NCI-H524 (cell line): ENCODE measurements at places on chromosomes 3 and 15.

- no peak for DNase-seq
Observed at GRCh38 chr15:49185473-49185872, 15.4 kb downstream of the GALK2 start.

DNA sequence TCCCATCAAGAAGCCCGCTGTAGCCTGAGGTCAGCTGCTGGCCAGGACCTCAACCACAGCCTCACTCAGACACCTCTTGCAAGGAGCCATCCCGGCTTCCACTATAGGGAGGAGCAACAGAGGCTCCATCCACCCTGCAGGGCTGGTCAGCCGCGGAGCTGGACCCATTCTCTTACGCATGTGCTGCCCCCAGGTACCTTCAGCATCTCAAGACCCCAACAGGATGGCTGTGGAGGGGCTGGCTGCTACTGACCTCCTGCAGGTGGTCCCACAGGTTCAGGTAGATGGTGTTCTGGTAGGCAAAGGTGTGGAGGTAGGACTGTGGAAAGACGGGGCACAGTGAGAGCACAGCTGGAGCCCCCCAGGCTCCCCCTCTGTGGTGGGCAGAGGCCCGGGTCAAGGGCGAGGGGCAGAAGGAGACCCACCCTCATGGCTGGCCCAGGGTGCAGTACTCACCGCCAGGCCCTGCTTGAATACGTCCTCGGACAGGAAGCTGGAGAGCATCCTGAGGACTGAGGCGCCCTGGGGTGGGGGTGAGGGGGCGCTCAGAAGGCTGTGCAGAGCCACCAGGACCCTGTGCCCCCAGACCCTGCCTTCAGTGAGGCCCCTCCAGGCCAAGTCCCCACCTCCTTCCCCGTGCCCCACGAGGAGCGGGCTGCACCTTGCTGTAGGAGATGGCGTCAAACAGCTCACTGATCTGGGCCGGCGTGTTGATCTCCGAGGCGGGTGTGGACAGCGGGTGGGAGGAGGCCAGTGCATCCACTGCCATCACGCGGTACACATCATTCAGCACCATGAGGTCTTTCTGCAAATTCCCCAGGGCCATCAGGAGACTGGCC, 11.4 kb downstream of the ANPEP start:
- no peak for DNase-seq

DNA sequence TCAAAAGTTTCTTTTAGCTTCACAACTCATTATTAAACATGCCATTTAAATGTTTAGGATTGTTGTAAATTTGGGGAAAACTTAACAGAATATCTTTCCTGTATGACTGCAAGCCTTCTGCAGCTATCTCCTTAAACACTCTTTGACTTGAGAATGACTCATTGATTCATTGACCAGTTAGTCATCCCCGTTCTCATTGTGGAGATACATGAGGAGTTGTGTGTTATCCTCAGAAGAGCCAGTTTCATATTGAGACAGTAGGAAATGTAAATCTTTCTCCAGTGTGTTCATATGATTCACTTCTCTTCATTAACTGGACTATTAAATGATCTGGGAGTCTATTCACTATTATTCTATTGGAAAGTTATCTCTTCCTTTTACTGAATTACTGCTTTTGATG, 83.0 kb downstream of the CRYGS start:
- DNase-seq: no peak

GRCh38 chr3:536417-536813, 339.9 kb downstream of the CHL1 start:
- DNase-seq: no peak

- no peak for DNase-seq
Observed at GRCh38 chr3:46462111-46462510, 2.6 kb downstream of the LTF start.

GRCh38 chr3:48478626-48479555, 25.1 kb downstream of the SHISA5 start:
- DNase-seq: no peak

- no peak for DNase-seq
Observed at GRCh38 chr15:100711516-100712021, 109.2 kb downstream of the ASB7 start.

- no peak for DNase-seq
Observed at GRCh38 chr3:64913515-64913914, 225.7 kb upstream of the ADAMTS9 start.

GRCh38 chr15:39127151-39127790, 453.6 kb upstream of the THBS1 start:
- no peak for DNase-seq

DNA sequence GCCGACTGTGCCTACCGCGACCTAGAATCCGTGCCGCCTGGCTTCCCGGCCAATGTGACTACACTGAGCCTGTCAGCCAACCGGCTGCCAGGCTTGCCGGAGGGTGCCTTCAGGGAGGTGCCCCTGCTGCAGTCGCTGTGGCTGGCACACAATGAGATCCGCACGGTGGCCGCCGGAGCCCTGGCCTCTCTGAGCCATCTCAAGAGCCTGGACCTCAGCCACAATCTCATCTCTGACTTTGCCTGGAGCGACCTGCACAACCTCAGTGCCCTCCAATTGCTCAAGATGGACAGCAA, 1.4 kb downstream of the ISLR start:
- DNase-seq: no peak

DNA sequence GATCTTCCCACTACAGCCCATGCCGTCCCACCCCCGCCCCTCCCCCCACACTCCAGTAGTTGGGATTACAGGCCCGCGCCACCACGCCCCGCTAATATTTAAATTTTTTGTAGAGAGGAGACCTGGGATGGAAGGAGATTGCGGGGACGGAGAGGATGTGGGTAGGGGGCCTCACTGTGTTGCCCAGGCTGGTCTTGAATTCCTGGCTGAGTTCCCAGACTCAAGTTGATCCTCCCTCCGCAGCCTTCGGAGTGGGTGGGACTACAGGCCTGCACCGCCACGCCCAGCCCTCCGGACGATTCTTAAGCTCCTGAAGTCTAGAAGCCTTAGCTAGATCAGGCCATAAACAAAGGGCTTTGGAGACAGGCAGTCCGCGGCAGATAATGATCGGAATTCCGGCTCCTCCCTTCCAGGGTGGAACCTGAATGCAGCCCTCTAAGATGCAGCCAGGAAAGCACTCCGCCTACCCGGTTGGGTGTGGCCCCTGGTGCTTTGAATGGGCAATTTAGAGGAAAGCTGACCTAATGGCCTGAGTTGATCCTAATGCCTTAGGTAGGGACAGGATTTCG, at the start of gene DPPA2:
DPPA2 (minus strand) TSS at position 356 of the 569 bp plus-strand sequence. CDS start 1,975 bp downstream, outside the sequence.
- no peak for DNase-seq

DNA sequence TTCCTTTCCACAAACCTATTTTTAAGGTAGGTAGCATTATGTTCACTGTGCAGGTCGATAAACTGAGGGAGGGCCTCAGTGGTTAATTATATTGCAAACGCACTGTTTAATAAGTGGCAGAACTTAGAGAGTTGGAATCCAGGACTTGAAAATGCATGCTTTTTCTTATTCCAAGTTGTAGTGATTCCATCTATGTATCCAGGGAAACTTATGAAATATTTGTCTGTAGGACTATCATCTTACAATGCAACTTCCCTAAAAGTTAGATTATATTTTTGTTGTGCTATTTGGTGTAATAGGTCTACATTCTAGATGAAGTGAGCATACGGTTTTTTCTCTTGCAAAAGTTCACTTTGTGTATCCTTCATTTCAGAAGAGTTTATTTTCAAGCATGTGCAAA, 419.5 kb downstream of the NAALADL2 start:
- DNase-seq: no peak

GRCh38 chr3:195859061-195859845, 47.5 kb upstream of the MUC4 start:
- DNase-seq: peak; percentile 77

DNA sequence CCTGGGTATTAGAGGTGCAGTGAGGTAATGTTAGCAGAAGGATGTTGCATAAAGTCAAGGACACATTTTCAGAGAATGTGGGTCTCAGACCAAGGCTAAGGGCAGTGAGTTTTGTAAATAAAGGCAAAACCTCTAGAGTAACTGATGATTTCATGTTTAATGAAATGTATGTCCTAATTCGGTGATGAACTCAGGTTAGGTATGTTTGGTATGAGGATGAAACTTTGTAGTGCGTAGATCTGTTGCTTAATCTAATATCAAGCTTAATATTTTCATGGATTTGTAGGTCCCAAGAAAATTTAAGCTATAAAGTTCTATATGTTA, 3.6 kb downstream of the USP50 start:
- no peak for DNase-seq

- no peak for DNase-seq
Observed at GRCh38 chr3:123629747-123630047, 44.8 kb upstream of the HACD2 start.

DNA sequence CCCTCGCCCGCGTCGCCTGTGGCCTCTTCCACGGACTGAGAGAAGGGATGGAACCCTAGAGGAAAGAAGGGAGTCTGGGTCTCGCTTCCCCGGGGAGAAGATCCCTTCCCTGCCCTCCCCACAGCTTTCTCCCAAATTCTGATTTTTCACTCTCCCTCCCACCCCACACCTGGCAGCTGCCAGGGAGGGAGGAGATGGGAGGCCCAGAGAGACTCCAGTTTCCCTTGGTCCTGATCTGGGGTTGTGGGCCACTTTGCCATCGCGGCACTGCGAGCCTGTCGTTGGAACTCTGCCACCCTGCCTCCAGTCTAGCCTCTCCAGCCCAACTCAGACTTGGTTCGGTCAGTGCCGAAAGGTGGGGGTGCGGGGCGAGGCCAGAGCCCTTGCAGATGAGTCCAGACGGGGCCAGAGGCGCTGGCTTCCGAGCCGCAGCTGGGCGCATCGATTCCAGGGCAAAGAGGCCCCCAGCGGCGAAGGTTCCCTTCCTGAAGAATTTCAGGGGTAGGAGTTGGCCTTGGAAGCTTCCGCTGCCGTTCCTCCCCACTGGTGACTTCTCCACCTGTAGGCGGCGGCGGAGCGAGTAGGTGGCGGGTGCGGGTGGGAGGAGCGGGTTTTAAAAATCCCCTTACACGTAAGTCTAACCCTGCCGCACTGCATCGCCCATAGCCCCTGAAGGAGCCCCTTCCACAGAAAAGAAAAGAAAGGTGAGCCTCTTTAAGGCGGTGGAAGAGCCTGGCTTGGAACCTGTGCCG, 5.2 kb downstream of the WNT5A start:
- DNase-seq: no peak

GRCh38 chr3:130699765-130700164, 46.9 kb downstream of the PIK3R4 start:
- DNase-seq: peak; percentile 47
